ENCODE measurements at places on chromosomes 2 and 18.

DNA sequence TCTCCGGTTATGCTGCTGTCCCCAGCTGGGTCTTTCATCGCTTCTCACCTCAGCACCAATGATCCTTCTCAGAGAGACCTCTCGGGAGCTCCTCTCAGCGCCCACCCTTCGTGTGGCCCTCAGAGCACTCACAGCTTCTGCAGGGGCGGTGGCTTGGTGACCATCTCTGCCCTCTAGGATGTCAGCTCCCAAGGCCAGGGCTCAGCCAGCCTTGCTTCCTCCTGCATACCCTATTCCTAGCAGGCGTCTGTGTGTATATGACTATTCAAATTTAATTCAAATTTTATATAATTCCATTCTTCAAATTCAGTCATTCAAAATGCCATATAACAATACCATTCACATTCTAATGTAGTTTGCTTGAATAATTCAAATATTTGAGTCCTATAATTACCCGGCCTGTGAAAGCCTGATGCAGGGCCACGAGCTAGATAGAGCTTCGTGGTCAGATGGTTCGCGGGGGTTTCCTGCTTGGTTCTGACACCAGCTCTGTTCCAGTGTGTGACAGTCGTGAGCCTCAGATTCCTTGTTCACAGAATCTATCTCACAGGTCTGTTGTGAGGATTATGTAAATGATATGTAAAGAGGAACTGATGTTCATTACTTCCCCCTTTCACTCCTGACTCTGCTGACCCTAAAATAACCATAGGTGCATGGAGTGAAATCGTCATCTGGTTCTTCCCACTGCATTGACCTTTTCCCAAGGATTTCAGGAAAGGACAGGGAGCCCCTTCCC is 94.0 kb upstream of the CNGA3 start:
- no peak for DNase-seq

DNA sequence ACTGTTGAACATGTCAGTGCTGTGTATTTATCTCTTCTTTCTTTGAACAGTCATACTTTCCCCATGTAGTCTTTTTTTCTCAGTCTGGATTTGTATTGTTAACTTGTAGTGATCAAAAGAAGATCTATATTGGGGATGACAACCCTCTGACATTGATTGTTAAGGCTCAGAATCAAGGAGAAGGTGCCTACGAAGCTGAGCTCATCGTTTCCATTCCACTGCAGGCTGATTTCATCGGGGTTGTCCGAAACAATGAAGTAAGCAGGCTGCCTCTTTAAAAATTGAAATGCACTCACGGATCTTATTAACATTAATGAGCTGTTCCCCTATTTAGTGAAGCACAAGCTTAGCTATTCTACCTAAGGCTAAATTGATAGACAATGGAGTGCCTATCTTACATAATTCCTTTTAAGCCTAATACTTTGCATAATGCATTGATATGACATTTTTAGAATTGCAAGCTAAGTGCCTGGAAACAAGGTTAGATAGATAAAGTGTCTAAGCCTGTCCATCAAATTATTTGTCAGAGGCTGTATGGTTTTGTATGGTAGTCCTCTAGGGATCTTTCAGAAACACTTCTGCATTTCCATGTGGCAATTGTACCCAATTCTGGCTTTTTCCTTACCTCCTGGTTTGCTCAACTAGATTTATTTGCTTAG is 29.3 kb upstream of the FAM171B start:
- DNase-seq = no peak

GRCh38 chr18:75200605-75201280 is 8.2 kb downstream of the PTGR3 start:
- DNase-seq = no peak

DNA sequence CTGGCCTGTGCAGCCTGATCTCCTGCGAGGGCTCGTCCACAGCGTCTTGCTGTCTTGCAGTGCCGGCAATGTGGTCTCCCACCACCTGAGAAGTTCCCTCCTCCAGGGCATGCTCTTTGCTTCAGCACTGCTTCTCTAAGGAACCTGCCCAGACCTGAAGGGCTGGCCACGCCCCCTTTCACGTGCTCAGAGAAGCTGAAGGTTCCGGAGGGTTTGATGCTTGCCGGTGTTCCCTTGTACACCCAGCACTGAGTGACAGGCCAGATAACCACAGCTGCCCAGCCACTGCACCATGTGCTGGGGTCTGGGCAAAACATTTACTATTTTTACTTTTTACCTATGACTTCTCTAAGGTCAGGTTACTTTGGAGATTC is 1.7 kb upstream of the POLR2D start:
- peak; percentile 94 for DNase-seq

GRCh38 chr18:62778976-62779869 is 63.9 kb downstream of the PHLPP1 start:
- DNase-seq = no peak

DNA sequence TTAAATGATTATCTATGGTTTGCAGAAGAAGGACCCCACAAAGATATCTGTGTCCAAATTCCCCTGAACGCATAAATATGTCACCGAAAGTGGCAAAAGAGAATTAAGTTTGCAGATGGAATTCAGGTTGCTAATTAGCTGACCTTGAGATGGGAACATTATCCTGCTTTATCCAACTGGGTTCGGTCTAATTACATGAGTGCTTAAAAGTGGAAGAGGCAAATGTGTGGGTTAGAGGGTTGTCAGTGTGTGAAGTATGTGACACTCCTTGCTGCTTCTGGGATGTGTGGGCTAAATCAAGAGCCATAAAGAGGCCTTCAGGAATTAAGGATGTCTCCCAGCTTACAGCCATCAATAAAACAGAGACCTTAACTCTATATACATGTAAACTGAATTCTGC is 53.5 kb downstream of the CDH19 start:
- DNase-seq = no peak

- peak; percentile 43 for DNase-seq
Observed at GRCh38 chr2:96091141-96091710, 25.1 kb downstream of the ADRA2B start.

- DNase-seq = peak; percentile 73
Observed at GRCh38 chr2:121650315-121650930, 1.2 kb upstream of the CLASP1 start.

DNA sequence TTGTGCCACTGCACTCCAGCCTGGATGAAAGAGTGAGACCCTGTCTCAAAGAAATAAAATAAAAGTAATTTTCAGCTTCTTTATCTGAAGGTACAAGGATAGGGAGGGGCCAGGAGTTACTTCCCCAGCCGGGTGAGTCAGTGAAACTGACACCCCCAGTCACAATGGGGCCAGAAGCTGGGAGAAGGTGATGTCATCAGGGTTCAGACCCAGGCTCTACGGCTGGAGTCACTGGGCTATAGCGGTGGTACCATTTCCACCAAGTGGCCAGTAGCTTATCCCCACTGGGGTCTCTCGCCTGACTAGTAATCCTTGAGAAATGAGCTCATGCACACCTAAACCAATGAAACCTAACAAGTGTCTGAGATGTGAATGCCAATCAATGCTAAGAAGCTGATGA is 107.9 kb downstream of the ALPK2 start:
- DNase-seq = no peak

- DNase-seq = no peak
Observed at GRCh38 chr2:189522435-189523151, 58.0 kb downstream of the SLC40A1 start.

- DNase-seq = no peak
Observed at GRCh38 chr18:56298935-56299334, 339.5 kb downstream of the TXNL1 start.

DNA sequence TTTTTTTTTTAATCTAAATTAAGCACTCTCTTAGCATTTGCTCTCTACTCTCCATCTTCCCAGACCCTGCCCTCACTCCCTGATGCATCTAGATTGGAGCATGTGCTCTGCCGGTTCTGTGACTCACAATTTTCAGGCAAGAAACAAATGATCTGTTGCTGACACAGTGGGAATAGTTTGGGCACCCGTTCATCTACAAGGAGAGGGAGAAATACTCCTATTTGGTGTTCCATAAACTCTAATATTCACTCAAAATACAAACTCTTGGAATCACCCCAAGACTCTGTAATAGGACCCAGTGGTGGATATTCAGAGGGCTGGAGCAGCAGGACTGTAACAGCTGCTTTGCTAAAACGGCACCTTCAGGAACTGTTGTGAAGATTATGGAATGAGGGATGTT is 37.1 kb upstream of the LINC00305 start:
- no peak for DNase-seq

- no peak for DNase-seq
Observed at GRCh38 chr18:55688030-55688429, 100.0 kb upstream of the TCF4 start.

- no peak for DNase-seq
Observed at GRCh38 chr2:192124571-192124970, 70.2 kb downstream of the TMEFF2 start.

DNA sequence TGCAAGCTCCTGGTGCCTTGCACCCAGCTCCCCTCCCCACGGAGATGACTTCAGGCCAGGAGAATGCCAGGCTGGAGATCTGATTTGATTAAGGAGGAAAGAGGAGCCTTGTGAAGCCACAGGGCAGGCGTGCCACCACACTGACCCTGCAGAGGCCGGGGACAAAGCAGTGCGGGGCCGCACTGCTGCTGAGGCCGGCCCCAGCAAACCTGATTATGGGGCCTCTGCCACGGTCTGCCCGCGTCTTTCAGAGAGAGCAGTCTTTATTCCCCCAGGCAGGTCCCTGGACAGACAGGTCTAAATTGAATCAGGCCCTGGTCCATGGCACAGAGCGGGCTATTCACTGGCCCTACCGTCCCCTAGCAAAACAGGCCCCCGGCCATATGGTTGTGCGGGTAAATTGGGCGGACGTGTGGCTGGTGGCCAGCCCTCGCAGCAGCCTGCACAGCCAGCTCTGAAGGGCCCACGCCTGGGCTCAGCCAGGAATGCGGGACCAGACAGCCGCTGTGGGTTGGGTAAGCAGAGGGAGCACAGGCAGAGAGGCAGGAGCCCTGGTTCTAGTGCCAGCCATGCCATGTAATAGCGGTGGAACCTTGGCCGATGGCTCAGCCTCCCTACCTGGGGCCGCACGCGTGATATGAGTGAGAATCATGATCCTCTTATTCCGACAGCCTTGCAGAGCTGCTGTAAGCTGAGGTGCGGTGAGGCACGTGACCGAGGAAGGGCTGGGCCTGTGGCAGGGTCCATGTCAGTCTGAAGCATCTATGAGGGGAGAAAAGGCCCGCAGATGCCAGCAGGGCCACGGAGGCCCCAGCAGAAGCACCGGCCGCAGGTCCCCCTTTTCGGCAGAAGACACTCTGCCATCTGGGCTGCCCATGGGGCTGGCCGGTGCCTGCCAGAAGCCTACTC is 97.3 kb upstream of the MYCN start:
- DNase-seq = no peak

DNA sequence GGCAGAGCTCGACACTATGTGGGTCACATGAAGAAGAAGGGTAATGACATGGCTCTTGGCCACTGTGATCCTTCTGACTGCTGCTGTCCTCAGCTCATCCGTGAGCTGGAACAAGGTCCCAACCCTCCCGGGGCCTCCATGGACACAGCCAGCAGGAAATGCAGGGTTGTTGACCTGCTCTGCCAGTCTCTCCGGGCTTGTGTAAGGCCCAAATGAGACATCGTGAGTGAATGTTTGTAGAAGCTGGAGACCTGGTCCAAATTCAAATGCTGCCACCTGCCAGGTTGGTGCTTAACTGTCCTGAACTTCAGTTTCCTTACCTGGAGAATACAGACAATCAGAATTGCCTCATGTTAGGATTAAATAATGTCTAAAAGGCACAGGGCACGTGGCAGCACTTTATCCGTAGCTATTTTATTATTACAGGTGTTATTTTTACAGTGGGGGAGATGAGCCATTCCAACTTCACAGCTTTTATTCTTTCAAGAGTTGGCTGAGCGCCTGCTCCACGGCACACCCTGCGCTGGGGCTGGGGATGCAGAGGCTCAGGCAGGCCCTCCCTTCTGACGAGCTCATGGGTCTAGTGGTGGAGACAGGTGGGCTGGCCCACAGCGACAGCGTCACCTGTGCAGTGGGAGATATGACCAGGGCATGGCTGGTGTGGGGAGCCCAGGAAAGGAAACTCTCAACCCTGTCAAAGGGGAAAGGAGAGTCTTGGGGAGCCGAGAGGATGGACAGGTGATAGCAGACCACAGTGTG is 15.1 kb downstream of the ARHGEF4 start:
- no peak for DNase-seq

DNA sequence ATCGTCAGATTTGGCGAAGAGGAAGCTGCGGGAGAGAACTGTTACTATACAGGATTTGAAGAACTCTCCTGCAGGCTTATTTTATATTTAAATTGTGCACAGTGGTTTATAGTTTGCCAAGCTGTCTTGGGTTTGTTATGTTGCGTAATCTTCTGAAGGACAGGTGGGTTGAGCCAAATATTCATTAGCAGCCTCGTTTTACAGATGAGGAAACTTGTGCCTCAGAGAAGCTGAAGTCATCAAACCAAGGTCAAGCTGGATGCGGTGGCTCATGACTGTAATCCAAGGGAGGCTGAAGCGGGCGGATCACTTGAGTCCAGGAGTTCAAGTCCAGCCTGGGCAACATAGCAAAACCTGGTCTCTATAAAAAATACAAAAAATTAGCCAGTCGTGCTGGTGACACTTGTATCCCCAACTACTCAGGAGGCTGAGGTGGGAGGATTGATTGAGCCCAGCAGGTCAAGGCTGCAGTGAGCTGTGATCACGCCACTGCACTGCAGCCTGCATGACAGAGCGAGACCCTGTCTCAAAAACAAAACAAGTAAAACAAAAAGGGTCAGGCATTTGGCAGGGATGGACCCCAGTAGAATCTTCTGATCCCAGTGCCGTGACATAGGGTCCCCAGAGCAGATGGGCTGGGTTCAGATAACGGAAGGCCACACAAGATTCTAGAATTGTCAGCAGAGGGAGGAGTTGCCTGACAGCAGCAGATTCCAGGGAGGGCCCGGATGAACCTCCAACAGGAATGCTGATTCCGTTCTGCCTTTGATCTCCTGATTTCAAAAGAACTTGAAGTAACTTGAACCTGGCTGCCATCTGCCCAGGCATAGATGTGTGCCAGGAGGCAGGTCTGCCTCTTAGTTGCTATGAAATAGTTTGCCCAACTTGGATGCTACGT is 50.6 kb downstream of the SH3BP4 start:
- DNase-seq = no peak

DNA sequence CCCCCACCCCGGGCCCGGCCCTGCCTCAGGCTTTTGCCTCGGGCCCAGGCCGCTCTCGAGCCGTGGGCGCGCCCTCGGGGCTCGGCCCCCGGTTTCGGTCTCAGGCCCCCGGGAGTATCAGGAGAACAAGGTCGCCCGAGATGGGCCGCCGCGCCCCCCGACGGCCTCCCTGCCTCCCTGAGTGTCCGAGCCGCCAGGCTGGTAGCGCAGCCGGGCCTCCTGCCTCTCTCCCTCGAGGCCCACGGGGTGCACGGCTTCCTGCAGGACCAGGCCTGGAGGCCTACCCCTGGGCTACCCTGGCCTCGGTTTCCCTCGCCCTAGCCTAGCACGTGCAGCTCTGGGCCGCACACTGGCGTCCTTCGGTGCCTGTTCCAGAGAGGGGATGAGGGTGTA is 8.4 kb downstream of the GBX2 start:
- DNase-seq = no peak

GRCh38 chr2:2879071-2879470 is 498.5 kb downstream of the EIPR1 start:
- DNase-seq = no peak

All from endodermal cell (in vitro differentiated cells).